ENCODE measurements at places on chromosomes 5 and 9.

DNA sequence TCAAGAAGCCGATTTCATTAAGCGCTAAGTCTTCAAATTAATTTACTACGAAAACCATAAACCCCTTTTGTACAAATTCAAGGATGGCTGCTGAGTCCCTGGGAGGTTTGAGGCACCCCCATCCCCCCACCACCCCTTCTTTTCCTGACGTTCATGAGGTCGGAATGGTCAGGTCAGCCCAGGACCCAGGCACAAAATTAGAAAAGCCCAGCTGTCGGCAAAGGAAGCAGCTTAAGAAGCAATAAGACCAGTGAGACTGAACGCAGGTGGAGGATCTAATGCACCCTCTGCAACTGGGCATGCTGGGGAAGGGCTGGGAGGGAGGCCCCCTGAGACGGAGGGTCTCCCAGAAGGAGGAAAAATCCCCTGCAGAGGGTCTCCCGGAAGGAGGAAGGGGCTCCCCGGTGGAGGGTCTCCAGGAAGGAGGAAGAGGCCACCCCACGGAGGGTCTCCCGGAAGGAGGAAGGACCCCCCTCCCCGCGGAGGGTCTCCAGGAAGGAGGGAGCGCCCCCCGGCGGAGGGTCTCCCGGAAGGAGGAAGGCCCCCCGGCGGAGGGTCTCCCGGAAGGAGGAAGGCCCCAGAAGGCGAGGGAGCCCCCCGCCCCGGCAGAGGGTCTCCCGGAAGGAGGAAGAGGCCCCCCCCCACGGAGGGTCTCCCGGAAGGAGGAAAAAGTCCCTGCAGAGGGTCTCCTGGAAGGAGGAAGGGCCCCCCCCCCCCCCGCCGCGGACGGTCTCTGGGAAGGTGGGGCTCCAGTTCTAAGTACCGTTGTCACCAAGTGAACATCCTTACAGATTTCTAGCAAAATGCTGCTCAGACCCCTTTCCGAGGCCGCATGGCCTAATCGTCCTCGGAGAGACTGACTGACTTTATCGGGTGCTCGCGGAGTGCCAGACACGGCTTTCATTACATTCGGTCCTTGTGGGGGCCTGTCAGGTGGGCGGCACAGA, 74.4 kb upstream of the FCN1 start:
- DNase-seq, result no peak

DNA sequence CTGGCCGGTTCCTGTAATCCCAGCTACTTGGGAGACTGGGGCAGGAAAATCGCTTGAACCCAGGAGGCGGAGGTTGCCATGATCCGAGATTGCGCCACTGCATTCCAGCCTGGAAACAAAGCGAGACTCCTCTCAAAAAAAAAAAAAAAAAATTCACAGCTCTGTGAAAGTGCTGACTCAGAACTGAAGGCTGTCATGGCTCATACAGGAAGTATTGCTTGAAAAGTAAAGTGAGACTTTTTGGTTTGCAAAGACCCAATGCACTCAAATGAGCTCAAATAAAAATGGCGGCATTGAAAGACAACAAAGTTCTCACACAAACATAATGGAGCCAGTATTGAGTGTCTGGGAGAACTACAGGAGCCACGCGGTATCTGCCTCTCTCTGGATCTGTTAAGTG, 202.1 kb downstream of the FBXL7 start:
- DNase-seq, result no peak

GRCh38 chr9:17970277-17970676, 391.4 kb downstream of the SH3GL2 start:
- no peak for DNase-seq

GRCh38 chr9:91035825-91036208, 234.2 kb downstream of the SYK start:
- DNase-seq, result no peak

- no peak for DNase-seq
Measured at GRCh38 chr5:160357394-160357793, 13.0 kb downstream of the C1QTNF2 start.

DNA sequence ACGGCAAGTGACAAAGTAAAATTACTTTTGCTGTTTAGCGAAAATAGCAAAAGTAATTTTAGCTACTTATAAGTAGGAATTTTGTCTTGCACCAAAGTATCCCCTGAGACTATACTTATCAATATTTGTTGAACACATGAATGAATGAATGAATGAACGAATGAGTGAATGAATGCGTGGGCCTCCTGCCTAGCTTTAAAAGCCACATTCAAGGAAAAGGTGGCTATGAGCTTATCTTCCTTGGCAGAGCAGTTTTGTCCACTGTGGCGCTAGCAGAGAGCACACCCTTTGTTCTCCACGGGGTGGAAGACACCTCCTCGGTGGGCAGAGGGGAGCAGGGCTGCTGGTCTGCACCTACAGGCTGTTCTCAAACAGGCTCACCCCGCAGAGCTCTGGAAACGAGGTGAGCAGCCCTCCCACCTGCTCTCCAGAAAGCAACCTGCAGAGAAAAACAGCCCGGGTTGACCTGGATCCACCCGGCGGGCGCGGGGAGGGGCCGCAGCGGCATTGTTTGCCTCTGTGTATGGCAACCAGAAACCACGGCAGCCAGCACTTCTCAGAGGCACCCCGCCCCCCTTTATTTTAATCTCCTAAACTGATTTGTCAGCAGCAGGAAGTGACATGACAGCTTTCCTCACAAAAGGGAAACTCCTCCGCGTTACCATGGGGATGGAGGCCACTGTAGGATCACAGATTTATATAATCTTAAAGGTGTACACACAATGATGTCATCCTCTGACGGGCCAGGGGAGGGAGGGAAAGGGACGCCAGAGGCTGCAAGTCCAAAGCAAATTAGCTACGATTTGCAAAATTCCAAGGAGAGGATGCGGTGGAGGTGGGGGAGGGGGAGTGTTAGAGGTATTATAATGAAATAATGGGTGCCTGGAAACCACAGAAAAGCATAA, 5.9 kb downstream of the DUSP1 start:
- peak; percentile 99 for DNase-seq

All from CD8-positive, alpha-beta T cell (primary cell).